IMR-90 (cell line): ENCODE measurements at places on chromosomes 7 and 10. TPM values are rescaled to one million over a fixed set of nuclear protein-coding genes. Genes with fewer than 3 reads are reported as not detected.

GBF1 gene
- 36.4 and 38.7 TPM in 2 replicates for total RNA-seq

HOXA7 gene
- total RNA-seq: under 0.01 and 0.18 TPM in 2 replicates

TFR2 gene
- under 0.01 and 0.18 TPM in 2 replicates for total RNA-seq

PODXL gene
- 1.3 and 1.4 TPM in 2 replicates for total RNA-seq

MMD2 gene
- not detected in 2 replicates for total RNA-seq

MYH16 gene
- 0.18 and 0.28 TPM in 2 replicates for total RNA-seq

CLRN3 gene
- total RNA-seq: not detected in 2 replicates

LIPM gene
- total RNA-seq: not detected in 2 replicates

TMEM236 gene
- total RNA-seq: not detected in 2 replicates
